ENCODE measurements at places on chromosomes 12 and 14.

- no peak for DNase-seq
These were observed 376.0 kb downstream of the ALG10 start for GRCh38 chr12:34398366-34398705.

DNA sequence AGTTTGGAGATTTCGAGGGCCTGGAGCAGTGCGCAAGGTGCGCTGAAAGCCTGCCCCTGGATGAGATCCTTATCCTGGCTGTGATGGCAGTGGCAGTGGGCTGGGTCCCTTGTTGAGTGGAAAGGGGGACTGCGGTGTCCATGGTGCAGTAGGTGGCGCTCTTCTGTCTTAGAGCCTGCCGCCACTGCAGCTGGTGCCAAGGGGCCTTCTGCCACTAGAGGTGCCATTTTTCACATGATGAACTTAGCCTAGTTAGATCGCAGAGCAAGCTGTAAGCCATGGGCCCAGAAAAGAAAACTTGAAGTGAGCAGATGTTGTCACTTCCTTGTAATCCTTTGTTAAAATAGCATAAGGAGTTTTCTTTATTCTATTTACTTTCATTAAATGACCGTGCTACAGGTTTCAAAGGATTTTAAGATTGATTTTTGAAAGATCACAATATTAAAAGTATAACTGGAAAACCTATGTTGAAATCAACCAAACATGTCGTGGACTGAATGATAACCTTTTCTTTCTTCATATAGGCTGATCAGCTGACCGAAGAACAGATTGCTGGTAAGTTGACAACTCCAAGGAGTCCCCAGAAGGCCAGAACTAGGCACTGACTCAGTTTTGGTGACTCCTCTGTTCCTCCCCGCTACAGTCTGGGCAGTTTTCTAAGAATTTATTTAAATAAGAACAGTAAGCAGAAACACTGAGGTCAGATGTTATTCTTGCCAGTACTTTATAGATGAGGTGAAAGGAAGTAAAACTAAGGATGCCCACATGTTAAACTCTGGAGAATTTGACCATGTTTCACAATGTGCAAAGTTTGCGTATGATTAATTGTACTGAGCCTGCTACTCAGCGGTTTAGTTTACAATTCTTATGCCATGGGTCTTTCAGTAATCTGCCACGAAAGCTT is 3.0 kb downstream of the CALM1 start:
- DNase-seq, result peak; percentile 71

DNA sequence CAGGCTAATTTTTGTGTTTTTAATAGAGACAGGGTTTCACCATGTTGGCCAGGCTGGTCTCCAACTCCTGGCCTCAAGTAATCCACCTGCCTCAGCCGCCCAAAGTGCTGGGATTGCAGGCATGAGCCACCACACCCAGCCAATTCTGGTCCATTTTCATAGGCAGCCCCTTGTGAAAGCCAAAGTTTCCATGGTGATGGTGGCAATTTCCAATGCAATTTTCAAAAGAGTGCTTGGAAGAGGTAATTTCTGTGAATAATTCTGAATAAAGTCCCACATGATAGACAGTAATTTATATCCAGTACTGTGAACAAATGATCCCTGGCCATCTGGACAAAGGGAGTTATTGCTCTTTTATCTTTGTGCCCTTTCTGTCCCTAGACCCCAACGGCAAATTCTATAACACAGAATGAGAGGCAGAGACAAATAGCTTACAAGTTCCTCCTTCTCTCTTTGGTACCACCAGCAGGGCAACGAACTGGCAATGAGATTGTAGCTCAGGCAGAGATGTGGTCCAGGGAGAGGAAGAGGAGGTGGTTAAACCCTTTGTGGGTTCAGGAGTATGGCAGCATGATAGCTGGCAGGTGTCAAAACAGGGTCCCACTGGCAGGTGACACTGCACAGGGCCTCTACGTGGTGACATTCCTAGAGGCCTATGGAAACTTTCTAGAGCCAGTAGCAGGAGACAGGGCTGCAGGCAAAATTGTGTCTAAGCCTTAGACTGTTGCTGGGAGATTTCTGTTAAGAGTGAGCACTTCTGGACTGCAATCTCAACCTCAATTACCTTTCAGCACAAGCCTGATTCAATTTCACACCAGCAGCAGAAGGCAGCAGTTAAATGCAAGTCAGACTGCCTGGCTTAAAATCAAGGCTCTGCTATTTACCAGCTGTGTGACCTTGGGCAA is 46.5 kb downstream of the NT5DC3 start:
- no peak for DNase-seq

GRCh38 chr12:119710374-119710964 is 42.5 kb downstream of the PRKAB1 start:
- DNase-seq, result no peak

DNA sequence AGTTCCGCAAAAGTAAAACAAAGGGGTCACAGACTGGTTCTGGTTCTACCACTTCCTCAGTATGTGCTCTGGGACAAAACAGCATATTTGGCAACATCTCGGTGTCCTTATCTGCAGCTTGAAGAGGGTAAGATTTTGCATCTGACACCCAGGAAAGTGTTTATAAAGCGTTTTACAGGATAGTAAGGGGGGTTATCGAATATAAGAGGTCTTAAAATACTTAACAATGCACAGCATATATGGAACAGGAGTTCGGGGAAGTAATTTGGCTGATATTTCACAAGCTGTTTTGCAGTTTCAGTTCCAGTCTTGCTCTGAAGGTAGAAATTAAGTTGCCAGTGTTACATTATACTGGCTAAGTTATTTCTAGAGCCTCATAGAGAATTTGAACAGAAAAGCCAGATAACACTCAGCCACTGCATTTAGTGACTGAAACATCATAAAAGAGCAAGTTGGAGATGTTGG is 904 bp upstream of the MAP4K5 start:
- no peak for DNase-seq

DNA sequence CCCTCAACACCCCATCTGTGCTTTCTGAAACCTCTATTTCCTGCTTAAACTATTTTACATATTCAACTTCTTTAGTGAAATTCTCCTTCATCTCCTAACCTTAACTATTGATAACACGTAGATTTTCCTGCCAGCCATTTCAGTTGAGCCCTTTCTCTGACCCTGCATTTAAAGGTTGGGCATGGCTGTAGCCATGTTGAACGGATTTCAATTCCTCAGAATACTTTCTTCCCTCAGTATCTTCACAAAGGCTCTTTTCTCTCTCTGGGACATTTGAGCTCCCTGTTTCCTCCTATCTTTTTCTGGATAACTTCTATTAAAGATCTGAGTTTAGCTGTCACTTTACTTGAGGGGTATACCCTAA is 1.2 kb downstream of the PPHLN1 start:
- DNase-seq, result no peak

DNA sequence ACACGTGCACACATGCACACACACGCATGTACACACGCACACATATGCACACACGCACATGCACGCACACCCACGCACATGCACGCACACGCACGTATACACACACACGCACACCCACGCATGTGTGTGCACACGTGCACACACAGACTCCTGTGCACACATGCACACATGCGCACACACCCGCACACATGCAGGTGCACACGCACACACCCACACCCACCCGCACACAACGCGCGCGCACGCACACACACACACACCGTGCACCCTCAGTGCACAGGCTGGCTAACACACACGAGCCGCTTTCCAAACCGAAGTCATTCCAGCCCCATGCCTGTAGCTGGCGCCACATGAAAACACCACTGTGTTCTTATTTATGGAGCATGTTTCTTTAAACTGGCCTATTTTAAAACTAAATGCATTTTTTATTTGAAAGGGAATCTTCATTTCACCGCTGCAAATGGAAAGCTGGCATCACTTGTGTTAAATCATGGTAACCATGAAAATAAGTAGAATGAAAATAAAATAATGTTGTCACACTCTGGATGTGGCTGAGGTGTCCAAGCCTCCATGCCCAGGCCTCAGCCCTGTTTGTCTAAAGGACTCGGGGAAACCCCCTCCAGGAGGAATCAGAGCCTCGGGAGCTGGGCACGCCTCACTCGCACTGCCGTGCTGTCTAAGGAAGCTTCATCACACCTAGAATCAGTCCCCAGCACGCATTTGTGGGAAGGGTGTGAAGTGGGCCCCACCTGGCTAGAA is 45.1 kb downstream of the GALNT9 start:
- no peak for DNase-seq

- no peak for DNase-seq
These were observed 2.1 kb upstream of the NDRG2 start for GRCh38 chr14:21026988-21027315.

DNA sequence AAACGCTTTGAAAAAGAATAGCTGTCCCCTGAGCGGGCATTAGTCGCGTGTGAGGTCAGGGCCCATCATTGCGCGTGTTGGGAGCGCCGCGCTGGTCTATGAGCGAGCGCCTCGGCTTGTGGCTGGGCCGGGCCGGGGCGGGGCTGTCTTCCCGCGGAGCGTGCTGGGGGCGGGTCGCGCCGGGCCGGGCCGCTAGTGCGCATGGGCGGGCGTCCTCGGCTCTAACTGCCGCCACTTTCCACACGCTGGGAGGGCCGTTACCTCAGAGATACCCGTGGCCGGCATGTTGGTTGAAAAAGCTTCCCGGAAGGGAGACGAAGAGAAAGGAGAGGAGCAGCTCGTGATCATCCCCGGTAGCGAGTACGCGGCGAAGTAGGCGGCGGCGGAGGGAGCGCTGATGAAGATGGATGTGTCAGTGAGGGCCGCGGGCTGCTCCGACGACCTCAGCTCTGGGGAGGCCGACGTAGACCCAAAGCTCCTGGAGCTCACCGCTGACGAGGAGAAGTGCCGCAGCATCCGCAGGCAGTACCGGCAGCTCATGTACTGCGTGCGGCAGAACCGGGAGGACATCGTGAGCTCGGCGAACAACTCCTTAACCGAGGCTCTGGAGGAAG is at the start of gene EID3:
EID3 (plus strand) TSS at position 202 of the 614 bp plus-strand sequence; CDS start at position 398, 196 bp downstream.
- peak; percentile 20 for DNase-seq

GRCh38 chr14:103028161-103028767 is 29.1 kb downstream of the CDC42BPB start:
- no peak for DNase-seq

GRCh38 chr14:58151133-58152013 is 640 bp downstream of the ARMH4 start:
- DNase-seq, result no peak

DNA sequence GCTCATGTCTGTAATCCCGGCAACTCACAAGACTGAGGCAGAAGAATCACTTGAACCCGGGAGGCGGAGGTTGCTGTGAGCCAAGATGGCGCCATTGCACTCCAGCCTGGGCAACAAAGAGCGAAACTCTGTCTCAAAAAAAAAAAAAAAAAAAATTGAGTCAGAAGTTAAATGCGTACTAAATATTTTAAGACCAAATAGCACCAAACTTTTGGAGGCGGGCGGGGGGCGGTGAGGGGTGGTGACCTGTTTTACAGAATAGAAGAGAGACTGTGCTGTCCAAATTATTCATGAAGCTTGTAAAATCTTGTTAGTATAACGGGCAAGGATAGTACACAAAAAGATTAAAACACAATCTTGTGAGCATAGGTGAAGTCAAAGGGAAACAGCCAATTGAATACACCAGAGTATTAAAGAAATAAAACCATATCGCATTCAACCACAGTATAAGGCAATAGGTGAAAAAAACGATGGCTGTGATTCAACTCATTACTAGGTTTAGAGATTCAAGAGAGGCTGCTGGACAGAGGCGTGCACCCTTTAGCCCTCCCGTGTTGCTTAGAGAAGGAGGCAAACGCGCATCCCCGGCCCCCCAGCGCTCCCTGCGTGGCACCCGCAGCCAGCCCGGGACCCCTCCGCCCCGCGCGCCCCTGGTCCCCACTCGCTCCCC is 571 bp downstream of the ZNF891 start:
- no peak for DNase-seq

GRCh38 chr12:57135527-57136326 is 7.4 kb downstream of the LRP1 start:
- DNase-seq, result no peak

DNA sequence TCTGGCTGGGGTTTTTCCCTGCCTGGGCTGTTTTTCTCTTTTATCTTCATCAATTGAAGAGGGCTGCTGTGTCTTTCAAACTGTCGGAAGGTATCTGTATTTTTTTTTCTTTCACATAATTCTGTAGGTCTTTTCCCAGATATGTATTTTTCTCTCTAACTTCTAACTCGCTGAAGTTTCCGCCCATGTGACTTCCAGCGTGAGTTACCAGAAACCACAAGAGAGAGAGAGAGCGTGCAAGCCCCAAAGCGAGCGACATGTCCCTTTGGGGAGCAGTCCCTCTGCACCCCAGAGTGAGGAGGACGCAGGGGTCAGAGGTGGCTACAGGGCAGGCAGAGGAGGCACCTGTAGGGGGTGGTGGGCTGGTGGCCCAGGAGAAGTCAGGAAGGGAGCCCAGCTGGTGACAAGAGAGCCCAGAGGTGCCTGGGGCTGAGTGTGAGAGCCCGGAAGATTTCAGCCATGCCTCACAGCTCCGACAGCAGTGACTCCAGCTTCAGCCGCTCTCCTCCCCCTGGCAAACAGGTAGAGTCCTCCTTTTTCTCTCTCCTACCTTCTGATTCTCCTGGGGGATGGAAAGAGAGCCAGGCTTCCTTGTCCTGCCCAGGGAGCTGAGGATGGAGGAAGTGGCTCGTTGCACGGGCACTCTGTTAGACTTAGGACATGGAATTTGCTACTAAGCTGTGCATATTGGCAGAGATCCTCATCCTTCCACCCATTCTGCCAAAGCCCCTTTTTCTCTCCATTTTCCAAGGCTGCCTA is at the start of gene BATF:
BATF (plus strand) TSS at position 246 of the 759 bp plus-strand sequence; CDS start at position 460, 214 bp downstream.
- no peak for DNase-seq

DNA sequence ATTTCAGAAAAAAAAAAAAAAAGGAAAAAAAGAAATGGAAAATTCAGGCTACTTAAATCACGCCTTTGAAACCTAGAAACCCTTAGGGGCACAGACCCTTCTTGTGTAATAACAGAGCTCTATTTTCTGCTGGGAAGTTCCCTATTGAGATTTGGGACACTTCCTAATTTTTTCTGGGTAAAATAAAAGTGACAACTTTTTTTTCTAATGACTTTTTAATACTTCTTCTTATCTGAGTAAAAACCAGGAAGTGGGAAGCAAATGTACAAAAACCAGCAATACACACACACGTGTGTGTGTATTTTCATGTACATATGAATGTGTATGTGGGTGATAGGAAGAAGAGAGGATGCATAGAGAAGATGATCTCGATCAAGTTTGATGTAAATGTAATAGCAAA is 35.8 kb downstream of the ETV6 start:
- no peak for DNase-seq

DNA sequence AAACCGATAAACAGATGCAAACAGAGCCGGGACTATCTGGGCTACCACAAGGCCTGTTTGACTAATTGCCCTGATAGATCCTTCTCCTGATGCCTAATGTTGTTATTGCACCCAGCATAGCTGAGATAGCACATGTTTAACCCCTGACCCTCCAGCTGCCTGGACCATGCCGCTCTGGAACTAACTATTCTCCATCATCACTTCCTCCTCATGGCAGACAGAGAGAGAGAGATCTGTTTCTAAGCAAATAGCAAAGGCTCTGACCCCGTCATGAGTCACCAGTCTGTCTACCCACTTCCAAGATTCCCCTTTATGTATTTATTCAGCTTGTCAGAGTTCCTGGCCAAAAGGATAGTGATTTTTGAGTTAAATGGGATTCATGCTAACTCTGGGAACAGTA is 58.2 kb upstream of the FLRT2 start:
- DNase-seq, result no peak

GRCh38 chr12:48973941-48974673 is 2.6 kb upstream of the WNT10B start:
- DNase-seq, result no peak

- DNase-seq, result no peak
These were observed 47.7 kb upstream of the MAP3K9 start for GRCh38 chr14:70856851-70857495.

GRCh38 chr14:39419272-39419671 is 13.0 kb downstream of the FBXO33 start:
- no peak for DNase-seq

- no peak for DNase-seq
These were observed 1351.7 kb upstream of the TMEM132C start for GRCh38 chr12:126915309-126915708.

- DNase-seq, result no peak
These were observed 59.6 kb downstream of the ANAPC7 start for GRCh38 chr12:110343736-110344555.

Measured in esophagus squamous epithelium (tissue), 5 donors.